ENCODE measurements at places on chromosomes 2 and 18.

- no peaks in the 10 kb centered on the region for H3K4me1 ChIP-seq
- no peaks in the 10 kb centered on the region for H3K36me3 ChIP-seq
- no peak overlapping the region for H3K27ac ChIP-seq
- peaks cover 22% of the 10 kb centered on the region for H3K27me3 ChIP-seq
- DNase-seq: peak; percentile 34
Measured at GRCh38 chr2:204177977-204178522, 241.5 kb downstream of the ICOS start.

GRCh38 chr2:198465970-198466369 lies 661.6 kb downstream of the PLCL1 start:
- H3K4me3 ChIP-seq: no peak overlapping the region
- H3K4me1 ChIP-seq: no peaks in the 10 kb centered on the region
- DNase-seq: no peak
- H3K27me3 ChIP-seq: no peaks in the 10 kb centered on the region

DNA sequence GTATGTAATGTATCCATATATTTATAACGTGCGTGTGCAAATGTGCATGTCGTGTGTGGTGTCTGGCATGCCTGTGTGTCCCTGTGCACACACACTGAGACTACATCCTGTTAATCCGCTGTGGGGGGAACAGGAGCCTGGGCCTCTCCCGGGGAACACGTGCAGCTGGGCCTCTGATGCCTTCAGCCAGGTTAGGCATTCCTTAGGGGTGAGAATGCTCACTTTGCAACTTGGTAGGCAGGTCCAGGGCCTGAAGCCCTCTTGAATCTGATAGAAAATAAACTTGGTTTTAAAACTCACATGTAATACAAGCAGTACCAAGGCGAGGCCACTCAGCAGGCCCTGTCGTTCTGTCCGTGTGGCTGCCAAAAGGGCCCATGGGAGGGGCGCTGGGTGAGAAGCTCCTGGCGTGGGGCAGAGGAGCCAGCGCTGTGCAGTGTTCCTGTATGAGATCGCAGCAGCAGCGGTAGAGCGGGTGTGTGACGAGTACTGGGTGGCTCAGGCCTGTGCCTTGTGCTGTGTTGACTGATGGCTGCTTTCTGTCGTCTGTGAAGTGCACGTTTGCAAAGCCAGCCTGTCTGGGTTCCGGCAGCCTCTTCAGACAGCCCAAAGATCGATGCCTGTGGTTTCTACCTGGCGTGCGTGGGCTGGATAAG lies 16.2 kb downstream of the SALL3 start:
- DNase-seq: no peak
- peaks cover 12% of the 10 kb centered on the region for H3K27me3 ChIP-seq
- no peak overlapping the region for H3K27ac ChIP-seq
- H3K36me3 ChIP-seq: peaks cover 4% of the 10 kb centered on the region

- H3K36me3 ChIP-seq: no peaks in the 10 kb centered on the region
- H3K4me3 ChIP-seq: no peak overlapping the region
- no peaks in the 10 kb centered on the region for H3K4me1 ChIP-seq
- H3K27me3 ChIP-seq: no peaks in the 10 kb centered on the region
- no peak overlapping the region for H3K27ac ChIP-seq
Measured at GRCh38 chr2:67159929-67160328, 237.2 kb upstream of the ETAA1 start.

DNA sequence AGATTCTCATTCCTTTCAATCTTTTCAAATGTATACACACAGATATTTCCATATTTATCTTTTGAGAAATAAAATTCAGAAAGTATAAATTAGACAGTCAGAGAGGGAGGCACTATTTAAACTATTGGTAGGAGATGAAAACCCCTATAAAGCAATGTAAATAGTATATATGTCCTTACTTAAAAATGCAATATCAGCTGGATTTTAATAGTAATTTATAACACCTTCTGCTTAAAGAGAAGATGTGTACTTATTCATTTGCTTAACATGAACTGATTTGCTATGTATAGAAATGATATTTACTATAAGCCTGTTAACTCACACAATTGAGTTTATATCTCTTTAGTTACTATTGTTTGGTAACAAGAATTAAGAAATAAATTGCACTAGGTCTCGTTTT lies 163.3 kb downstream of the LRP1B start:
- H3K27me3 ChIP-seq: no peaks in the 10 kb centered on the region
- no peaks in the 10 kb centered on the region for H3K4me1 ChIP-seq
- no peaks in the 10 kb centered on the region for H3K36me3 ChIP-seq
- H3K27ac ChIP-seq: no peak overlapping the region
- no peak for DNase-seq

GRCh38 chr18:12689256-12689850 lies 13.2 kb downstream of the CEP76 start:
- H3K27me3 ChIP-seq: no peaks in the 10 kb centered on the region
- H3K4me1 ChIP-seq: peaks cover 4% of the 10 kb centered on the region
- peaks cover 21% of the 10 kb centered on the region for H3K36me3 ChIP-seq
- no peak overlapping the region for H3K27ac ChIP-seq

GRCh38 chr18:77676910-77677309 lies 427.3 kb downstream of the GALR1 start:
- peaks cover 5% of the 10 kb centered on the region for H3K4me1 ChIP-seq
- no peaks in the 10 kb centered on the region for H3K36me3 ChIP-seq
- no peak overlapping the region for H3K27ac ChIP-seq
- no peak overlapping the region for H3K4me3 ChIP-seq
- peaks cover 39% of the 10 kb centered on the region for H3K27me3 ChIP-seq

- peaks cover 18% of the 10 kb centered on the region for H3K4me1 ChIP-seq
- H3K4me3 ChIP-seq: no peak overlapping the region
- H3K27me3 ChIP-seq: no peaks in the 10 kb centered on the region
Measured at GRCh38 chr2:234257859-234258561, 207.5 kb downstream of the SPP2 start.

GRCh38 chr2:181546086-181546485 lies 88.9 kb downstream of the ITGA4 start:
- no peak for DNase-seq
- H3K4me3 ChIP-seq: no peak overlapping the region
- no peaks in the 10 kb centered on the region for H3K27me3 ChIP-seq
- H3K4me1 ChIP-seq: peaks cover under 1% of the 10 kb centered on the region
- no peaks in the 10 kb centered on the region for H3K36me3 ChIP-seq

Measured in effector memory CD8-positive, alpha-beta T cell (primary cell).